Activated gamma-delta T cell treated with Interleukin-2 at 50 U/mL for 16 hours (primary cell): ENCODE measurements at places on chromosomes 13 and 19.

DNA sequence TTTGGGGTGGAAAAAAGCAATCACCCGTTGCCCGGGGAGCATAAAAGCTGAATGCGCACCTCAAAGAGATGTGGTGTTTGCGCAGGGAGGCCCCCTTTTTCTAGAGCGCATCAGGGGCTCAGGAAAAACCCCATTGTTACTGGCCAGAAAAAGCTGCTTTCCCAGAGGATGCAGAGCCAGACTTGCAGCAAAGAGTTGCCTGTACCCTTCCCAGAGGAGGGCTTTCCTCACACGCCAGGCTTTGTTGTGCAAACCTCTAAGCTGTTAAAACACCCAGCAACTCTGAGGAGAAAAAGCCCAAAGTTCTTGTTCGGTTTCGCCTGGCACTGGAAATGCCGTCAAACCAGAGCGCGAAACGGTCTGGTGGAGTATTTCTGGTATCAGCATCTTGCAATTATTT is 29.3 kb downstream of the GSX1 start:
- DNase-seq, result no peak

GRCh38 chr13:59318320-59318930 is 845.3 kb downstream of the DIAPH3 start:
- peak; percentile 28 for DNase-seq

GRCh38 chr19:18304208-18304457 is 18.7 kb downstream of the LSM4 start:
- DNase-seq, result no peak

- no peak for DNase-seq
Measured at GRCh38 chr13:27665333-27665732, 43.6 kb downstream of the POLR1D start.

- DNase-seq, result no peak
Measured at GRCh38 chr13:106061781-106062180, 473.7 kb downstream of the EFNB2 start.

DNA sequence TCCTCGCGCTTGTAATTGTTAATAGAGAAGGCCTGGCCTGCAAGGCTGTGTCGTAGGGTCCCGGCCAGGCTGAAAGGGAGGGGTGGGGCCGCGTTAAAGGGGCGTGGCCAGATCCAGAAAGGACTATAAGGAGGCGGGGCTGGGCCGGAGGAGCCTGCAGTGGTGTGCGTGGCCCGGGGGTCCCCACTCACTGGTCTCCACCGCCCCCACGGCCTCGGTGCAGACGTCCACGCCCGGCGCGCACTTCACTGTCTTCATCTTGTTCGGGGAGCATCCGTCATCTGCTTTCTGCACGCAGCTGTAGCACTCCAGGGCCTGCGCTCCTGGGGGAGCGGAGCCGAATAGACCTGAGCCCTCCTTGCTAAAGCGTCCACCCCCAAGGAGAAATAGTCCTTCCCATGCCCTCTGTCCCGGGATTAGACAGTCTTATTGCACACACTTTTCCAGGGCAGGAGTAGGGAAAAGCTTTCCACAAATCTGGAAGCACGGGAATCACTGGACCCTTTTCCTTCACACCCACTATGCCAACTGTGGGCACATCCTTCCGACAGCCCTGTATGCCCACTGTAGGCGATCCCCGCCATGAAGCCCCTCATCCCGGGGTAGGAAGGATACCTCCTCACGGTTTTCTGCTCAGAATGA is 1.2 kb downstream of the LYPD3 start:
- DNase-seq, result no peak

DNA sequence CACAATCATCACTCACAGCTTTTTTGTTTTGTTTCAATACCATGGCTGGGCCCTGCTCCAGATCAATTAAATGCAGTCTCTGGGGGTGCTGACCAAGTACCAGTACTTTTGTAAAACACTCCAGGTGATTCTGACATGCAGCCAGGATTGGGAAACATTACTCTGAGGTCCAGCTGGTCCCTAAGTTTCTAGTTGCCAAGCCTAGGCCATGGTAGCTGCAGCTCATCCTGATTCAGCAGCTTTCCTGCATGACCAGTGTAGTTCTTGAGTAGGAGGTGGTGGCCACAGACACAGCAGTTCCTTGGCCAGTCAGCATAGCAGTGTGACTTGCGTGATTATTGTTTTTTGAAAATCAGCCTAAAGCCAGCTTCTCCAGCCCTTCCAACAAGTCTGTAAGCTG is 859.1 kb downstream of the DIAPH3 start:
- DNase-seq, result no peak

- DNase-seq, result no peak
Measured at GRCh38 chr19:14019100-14019499, 8.8 kb upstream of the RLN3 start.

DNA sequence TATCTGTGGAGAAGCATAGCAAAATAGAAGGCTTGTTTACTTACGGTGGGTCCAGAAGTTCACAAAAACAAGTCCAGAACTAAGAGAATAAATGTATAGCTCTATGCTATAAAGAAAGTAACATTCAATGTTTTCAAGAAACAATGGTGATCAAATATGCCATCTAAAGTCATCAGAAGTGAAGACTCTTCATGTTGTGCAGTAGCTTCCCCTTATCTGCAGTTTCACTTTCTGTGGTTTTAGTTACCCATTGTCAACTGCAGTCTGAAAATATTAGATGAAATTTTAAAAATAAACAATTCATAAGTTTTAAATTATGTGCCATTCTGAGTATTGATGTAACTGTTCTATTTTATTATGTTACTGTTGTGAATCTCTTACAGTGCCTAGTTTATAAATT is 72.5 kb downstream of the EDNRB start:
- DNase-seq, result no peak

DNA sequence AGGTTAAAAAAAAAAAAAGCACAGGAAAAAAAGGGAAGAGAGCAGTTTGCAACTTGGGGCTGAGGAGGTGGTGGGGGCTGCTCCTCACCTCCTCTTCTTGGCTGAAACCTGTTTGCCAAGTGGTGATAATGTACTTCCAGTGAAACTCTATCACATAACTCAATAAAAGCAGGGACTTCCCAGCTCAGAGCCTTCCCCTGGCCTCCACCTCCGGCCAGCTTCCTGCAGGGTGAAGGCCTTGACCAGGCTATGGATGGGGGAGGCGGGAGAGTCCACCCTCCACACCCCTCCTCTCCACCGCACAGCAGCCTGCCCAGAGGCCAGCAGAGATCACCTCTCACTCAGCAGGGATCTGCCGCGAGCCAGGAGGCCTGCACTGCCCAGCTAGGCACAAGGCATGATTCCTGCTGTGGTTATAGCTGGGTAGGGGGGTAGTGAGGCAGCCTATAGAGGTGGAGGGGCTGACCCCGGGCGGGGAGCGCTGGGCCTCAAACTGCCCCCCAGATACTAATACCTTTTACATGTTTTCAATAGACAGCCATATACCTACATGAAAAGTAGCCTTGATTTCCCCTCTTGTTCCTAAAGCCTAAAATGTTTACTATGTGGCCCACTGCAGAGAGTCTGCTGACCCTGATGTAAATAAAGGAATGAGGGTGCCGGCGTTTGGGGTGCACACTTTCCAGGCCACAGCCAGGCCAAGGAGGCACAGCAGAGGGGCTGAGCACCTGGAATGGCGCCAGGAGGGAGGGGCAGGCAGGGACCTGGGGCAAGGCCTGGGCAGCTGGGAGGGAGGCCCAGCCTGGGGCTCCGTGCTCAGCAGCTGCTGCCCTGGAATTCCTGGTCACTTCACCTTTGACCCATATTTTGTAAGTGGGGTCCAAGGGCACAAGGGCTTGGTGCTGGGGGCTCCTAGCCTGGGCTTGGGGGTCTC is 10.3 kb downstream of the ZNF787 start:
- no peak for DNase-seq

GRCh38 chr13:38850868-38851626 is 139.6 kb downstream of the STOML3 start:
- DNase-seq, result no peak

- no peak for DNase-seq
Measured at GRCh38 chr19:49151267-49152118, 3.7 kb downstream of the HRC start.

DNA sequence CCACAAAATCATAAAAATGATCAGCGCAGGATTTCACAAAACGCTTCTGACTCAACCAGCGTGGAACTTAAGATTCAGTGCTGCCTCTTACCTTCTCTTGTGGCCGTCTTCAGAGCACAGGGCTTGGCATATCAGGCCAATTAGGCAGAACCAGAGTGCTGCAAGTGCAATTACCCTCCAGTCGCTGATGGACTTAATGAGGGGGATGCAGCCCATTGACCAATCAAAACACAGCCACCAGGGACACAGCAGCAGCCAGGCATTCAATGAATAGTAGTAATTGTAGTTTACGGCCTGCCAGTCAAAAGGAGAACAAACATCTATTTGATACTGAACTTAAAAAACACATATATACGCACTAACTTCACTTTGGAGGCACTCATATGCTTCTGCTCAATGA is 38.2 kb downstream of the TMTC4 start:
- no peak for DNase-seq

DNA sequence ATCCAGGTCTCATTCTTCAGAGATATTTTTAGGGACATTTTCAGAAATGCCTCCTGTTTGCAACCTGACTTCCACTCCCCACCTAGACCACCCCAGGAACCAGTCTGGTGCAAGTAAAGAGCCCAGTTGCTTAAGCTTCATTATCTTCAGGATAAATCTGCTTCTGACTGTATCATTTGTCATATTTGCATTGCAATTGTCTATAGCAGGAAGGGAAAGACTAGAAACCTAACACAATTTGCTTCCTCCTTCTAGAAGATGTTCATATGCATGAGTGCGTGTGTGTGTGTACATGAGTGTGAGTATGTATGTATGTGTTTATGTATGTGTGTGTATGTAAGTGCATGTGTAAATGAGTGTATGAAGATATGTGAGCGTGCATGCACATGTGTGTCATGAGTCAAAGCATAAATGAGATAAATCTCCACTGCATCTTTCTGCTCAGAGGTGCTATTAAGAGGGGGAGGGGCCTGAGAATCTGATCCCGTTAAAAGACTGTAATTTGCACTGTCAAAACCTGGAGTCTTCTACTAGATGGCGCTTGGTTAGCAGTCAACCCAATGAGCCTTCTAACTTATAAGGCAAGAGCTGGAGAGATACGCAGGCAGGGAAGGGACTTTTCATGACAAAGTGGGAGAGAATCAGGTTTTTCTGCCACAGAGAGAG is 178.8 kb upstream of the KL start:
- DNase-seq, result no peak

GRCh38 chr19:57815247-57816075 is 748 bp upstream of the ZNF552 start:
- DNase-seq, result no peak

DNA sequence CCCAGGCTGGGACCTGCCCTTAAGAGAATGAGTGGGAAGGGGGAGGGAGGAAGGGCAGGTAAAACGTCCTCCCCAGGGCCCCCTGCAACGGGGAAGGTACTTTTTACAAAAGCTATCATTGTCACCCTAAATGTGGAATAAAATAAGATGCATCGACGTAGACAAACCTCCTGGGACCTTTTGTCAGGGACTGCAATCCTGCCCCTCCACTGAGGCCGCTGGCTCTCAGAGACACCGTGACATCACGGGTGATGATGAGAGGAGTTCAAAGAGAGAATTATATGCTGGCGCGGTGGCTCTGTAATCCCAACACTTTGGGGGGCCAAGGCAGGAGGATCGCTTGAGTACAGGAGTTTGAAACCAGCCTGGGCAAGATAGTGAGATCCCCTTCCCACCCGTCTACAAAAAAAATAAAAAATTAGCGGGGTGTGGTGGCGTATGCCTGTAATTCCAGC is 1.8 kb upstream of the MYBPC2 start:
- no peak for DNase-seq

DNA sequence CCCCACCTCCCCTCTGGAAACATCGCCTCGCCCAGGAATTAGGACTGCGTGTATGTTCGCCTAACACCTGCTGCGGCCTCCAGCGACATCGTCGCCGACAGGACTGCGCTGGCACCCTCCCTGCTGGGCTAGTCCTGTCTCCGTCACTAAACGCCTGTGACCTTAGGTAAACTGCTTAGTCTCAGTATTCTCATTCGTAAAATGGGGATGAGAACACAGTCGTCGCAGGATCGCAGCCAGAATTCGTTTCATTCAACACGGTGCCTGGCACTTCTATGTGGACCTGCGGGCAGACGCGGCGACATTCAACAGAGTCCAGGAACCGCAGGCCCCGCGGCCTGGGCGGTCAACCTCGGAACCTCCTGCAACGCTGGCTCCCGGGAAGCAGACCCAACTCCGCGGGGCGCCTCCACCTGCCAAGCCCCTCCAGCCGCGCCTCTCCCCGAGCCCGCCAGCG is 485 bp downstream of the CRYL1 start:
- no peak for DNase-seq

GRCh38 chr13:46478651-46479050 is 74.3 kb upstream of the LRCH1 start:
- DNase-seq, result no peak

GRCh38 chr19:35264268-35265125 is 4.3 kb upstream of the USF2 start:
- DNase-seq, result no peak

DNA sequence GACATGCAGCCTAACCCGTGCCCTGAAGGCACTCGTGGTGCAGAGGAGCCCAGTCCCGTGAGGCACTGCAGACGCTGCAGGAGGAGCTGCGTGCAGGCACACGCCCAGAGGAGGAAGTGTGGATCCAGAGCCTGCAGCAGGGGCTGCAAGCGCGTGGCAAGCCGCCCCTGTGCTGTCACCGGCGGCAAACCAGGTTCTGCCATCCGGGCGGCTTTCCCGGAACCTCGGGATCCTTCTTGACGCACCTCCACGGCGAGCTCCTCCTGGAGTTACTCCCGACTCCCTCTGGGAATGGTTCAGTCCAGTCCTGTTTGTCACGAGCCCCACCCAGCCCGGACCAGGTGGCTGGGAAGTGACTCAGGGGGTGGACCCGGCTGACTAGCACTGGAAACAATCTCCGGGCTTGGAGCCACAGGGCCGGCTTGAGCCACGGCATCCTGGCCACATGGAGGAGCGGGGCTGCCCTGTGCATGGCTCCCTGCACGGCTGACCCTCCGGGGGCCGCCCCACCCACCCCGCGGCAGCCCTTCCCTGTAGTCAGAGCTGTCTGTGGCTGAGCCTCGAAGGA is 10.2 kb downstream of the DPP9 start:
- DNase-seq, result no peak

DNA sequence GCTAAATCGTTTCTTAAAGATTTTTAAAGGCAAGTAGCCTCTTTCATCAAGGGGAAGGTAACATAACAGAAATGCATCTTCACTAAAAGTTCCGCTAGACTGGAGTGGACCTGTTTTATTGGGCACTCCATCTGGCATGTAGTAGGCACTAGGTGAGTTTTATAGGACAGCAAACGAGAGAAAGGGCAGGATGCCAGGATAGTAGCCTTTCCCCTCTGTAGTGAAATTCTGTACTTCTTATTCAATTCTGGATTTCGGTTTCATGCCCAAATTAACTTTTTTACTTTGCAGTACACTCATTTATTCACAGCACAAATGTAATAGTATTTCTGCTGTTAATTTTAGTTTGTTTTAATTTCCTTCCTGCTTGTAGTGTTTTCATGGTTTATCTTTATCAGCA is 45.2 kb downstream of the GPR180 start:
- no peak for DNase-seq
